ENCODE measurements at places on chromosomes 2 and 18. TPM values are rescaled to one million over a fixed set of nuclear protein-coding genes. Genes with fewer than 3 reads are reported as not detected.

DNAJC5G gene
- not detected for total RNA-seq

WNT10A gene
- 2.5 TPM for total RNA-seq

DSG4 gene
- total RNA-seq = not detected

COL4A3 gene
- not detected for total RNA-seq

TM4SF20 gene
- not detected for total RNA-seq

SLC5A7 gene
- total RNA-seq = not detected

SLC19A3 gene
- not detected for total RNA-seq

HOXD4 gene
- not detected for total RNA-seq

ALLC gene
- not detected for total RNA-seq

PECR gene
- 28.2 TPM for total RNA-seq

SALL3 gene
- not detected for total RNA-seq

DNA sequence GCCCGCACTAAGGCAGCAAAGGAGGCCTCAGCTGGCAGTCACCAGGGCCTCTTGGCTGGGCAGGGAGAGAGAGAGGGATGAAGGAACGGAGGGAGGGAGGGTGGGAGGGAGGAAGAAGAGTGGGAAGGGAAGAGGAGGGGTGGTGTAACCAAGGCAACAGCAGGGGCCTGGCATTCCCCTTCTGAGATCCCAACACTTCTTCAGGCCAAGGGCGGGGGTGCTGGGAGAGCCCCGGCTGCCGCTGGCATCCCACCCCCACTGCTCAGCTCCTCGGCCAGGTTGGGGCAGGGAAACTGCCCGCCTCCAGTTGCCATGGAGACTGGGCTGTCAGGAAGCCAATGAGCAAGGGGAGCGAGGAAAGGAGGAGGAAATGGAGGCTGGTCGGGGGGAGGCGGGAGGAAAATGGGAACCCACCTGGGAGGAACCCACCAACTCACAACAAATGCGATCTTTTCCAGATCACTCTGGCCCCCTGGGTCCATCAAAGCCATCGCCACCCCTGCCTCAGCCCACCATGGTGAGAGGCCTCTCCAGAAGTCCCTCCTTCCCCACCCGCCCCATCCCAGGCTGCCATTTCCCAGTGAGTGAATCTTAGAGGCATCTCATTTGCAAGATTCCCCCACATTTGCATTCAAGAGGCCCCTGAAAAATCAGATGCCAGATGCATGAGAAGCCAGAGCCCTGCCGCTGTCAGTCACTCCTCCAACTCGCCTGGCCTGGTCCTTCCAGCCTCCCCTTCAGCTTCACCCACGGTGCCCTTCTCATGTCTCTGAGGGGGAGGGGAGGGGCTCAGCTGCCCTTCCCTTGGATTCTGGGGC lies 12.4 kb downstream of the SH2D6 start:
- DNase-seq = no peak

DNA sequence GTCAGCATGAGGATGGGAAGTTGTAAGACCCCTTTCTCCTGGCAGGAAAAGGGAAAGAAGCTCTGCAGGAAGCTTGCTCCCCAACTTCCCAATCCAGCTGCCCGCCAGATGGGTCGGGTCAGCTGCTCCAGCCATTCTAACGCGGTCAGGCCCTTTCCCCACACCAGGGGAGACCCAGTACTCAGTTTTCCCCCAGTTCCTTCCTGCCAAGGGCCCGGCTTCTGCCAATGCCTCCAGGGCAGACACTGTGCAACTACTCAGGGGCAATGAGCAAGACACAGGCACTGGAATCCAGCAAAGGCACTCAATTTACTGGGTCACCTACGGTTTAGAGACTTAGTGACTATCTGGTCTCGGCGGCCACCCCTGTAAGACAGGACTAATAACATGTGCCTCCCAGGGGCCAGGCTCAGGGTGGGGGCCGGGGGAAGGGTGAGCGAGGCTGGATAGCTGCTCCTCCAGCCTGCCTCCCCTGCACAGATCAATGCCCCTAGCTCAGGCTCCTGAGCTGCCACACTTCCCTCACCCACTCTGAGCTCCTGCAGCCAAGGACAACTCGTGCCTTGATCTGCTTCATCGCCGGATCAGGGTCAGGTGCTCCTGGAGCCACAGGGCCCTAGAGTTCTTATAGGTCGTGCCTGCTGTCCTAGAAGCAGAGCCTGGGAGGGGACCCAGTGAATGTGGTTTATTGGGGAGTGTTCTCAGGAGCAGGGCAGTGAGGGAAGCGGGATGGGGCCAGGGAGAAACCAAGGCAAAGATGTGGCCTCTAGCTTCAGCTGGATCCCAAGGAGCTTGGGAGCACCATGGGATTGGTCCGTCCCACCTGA lies 171.1 kb downstream of the ZFP36L2 start:
- peak; percentile 23 for DNase-seq

DNA sequence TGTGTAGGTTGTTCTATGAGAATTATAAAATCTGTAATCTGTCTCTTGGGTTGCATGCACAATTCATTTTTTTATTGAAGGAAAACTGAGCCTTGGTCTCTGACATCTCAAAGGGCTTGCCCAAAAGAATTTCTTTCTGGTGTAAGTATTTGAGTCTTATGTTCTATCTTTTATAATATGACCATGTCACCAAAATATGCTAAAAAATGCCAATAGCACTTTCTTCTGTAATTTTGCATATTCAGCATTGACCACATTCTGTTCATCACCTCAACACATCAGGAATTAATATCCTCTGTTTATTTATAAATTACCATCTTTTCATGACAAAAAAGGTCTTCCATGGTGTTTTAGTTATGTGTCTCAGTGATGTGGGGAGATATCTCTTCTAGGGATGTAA lies 268.7 kb upstream of the TCF4 start:
- no peak for DNase-seq

GRCh38 chr2:200156166-200156835 lies 150.2 kb upstream of the SPATS2L start:
- DNase-seq = no peak

DNA sequence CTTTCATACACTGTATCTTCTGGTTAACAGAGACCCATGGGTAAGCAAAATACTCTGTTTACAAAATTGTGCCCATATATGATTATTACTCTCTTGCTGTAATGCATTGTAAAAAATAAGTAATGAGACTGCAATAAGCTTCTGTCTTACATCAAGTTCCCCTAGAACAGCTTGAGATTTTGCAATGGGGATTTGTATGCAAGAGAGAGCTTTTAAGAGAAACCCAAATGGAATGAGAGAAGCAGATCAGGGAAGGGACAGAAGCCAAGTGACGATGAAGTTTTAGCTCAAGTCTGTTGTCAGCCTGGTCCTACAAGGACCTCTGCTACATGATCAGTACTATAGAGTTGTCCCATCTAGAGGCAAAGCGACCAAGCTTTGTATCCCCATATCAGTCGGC lies 218.1 kb upstream of the VWC2L start:
- DNase-seq = no peak

DNA sequence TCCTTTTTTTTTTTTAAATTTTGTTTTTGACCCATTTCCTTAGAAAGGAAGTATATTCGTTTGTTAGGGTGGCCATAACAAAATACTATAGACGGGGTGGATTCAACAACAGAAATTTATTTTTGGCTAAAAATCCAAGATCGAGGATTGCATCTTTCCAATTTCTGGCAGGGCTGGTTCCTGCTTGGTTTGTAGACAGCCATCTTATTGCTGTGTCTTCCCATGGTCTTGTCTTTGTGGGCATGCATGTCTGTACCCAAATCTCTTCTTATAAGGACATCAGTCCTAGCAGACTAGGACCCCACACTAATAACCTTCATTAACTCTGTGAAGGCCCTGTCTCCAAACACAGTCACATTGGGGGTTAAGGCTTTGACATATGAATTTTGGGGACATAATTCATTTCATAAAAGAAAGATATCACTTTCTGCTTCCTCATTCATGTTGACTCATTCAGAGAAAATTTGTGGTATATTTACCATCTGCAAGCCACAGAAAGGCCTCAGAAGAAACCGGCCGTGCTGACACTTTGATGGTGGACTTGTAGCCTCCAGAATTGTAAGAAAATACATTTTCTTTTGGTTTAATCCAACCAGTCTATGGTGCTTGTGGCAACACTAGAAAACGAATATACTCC lies 262.1 kb downstream of the LPIN1 start:
- DNase-seq = no peak

DNA sequence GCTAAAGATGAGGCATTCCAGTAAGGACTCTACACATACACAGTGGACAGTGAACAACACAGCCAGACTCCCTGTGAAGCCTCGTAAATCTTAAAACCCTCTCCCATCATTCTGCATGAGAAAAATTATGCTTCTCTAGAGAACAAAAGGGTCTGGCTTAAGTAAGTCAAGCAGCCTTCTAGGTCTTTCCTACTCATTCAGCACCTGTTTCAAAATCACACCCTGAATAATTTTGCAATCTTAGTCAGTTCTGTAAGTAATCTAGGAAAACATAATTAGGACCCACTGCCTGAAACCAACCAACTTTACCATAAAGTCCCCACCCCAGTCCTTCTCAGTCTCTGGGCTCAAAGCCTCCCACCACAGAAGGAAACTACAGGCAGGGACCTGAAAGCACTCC lies 19.7 kb downstream of the IAH1 start:
- DNase-seq = no peak

DNA sequence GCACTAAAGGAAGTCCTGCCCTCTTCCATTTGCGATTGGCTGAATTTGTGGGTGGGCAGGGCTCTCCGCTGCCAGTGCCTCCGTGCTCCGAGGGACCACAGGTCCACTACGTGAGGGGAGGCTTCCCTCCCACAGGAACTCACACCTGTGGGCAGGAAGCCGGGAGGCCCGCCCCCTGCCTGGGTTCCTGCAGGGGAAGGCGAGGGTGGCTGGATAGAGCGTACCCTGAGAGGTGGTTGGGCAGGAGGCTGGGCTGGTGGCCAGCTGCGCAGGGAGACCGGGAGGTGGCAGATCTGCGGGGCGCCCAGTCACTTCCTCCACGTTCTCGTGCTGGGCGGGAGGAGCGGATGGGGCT lies 47.0 kb upstream of the PTH2R start:
- DNase-seq = no peak

DNA sequence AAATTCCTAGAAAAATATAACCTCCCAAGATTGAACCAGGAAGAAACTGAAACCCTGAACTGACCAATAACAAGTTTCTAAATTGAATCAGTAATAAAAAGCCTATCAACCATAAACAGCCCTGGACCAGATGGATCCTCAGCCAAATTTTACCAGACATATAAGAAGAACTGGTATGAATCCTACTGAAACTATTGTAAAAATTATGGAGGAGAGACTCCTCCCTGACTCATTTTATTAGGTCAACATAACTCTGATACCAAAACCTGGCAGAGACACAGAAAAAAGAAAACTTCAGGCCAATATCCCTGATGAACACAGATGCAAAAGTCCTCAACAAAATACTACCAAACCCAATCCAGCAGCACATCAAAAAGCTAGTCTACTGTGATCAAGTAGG lies 11.3 kb downstream of the NT5C1B start:
- no peak for DNase-seq

GRCh38 chr2:69741229-69741574 lies 732 bp upstream of the ANXA4 start:
- peak; percentile 41 for DNase-seq

GRCh38 chr2:41878056-41878455 lies 169.8 kb upstream of the PKDCC start:
- DNase-seq = no peak

DNA sequence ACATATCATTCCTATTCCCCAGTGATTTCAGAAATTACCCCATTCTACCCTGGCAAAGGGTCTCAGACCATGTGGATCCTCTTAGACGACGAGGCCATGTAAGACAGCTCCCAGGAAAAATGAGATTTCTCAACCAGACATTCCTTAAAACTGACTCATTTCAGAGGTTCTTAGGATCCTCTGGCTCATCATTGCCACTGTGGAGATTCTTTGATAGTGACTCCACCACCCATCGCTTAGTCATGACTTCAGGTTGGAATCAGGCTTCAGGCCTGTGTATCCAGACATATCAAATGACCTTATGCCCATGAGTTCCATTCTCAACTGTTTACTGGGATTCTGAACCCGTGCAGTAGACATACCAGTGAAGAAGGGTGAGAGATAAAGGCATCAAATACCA lies 245.6 kb upstream of the TCF4 start:
- DNase-seq = no peak

GRCh38 chr2:120365236-120365793 lies 19.4 kb downstream of the INHBB start:
- no peak for DNase-seq

DNA sequence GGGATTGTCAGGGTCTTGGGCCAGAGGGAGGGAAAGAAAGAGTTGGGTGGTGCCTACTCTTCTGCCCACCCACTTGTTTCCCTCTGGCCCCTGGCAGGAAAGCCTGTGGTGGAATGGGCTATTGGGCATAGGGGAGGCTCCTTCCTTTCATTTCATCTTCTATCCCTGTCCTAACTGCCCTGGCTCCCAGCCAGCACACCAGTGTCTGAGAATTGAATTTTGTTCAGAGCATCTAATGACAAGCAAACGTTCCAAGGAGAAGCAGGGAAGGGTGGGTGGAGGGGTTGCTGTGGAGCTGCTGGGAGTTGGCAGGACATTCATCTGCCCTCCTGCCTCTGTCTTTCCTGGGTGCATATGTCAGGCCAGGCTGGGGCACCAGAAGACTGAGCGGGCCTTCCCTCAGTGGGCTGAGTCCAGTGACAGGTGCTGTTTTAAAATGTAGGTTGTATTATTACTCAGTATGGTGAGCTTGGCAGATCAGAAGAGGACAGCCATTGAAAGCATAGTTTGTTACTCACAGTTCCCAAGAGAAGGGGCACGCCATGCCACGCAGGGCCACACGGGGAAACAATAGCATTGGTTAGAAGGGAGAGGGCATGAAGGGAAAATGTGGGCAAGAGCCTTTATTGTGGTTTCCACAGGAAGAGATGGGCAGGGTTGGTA lies 171.9 kb downstream of the ACOXL start:
- DNase-seq = no peak

GRCh38 chr2:35783723-35784122 lies 571.9 kb upstream of the CRIM1 start:
- DNase-seq = no peak

- DNase-seq = no peak
Measured at GRCh38 chr18:23593720-23594119, 7.4 kb upstream of the NPC1 start.

GRCh38 chr18:6399776-6400175 lies 14.9 kb downstream of the L3MBTL4 start:
- DNase-seq = no peak

GRCh38 chr18:31149351-31149750 lies 13.3 kb downstream of the DSC1 start:
- DNase-seq = no peak

DNA sequence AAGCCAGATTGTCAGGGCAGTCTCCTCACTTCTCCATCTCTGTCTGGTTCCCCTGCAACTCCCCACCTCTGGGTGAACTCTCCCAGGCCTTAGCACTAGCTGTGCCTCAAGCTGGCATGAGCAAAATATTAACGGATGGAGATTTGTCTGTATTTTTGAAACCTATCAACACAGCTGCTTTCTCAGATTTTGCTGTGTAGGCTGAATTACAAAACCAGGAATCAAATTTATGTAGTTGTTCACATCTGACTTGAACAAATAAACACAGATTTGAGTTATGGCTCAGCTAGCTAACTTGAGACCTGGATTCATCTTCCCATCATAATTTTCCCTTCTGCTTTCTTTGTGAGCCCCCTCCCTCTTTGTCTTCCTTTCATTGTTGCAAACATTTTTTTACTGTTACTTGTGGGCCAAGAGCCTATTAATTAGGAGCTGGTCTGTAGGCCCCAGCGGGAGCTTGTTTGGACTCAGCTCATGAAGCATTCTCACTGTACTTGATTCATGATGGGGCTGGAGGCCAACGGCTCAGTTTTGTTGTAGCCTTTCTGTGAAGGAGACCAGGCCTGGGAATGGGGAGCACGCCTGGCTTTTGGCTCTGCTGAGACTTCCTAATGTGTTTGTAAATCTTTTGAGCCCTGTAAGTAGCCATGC lies 164.1 kb upstream of the GATA6 start:
- DNase-seq = no peak

GRCh38 chr2:152222975-152223637 lies 47.5 kb upstream of the STAM2 start:
- DNase-seq = no peak
